ENCODE measurements at places on chromosomes 1 and 21.

DNA sequence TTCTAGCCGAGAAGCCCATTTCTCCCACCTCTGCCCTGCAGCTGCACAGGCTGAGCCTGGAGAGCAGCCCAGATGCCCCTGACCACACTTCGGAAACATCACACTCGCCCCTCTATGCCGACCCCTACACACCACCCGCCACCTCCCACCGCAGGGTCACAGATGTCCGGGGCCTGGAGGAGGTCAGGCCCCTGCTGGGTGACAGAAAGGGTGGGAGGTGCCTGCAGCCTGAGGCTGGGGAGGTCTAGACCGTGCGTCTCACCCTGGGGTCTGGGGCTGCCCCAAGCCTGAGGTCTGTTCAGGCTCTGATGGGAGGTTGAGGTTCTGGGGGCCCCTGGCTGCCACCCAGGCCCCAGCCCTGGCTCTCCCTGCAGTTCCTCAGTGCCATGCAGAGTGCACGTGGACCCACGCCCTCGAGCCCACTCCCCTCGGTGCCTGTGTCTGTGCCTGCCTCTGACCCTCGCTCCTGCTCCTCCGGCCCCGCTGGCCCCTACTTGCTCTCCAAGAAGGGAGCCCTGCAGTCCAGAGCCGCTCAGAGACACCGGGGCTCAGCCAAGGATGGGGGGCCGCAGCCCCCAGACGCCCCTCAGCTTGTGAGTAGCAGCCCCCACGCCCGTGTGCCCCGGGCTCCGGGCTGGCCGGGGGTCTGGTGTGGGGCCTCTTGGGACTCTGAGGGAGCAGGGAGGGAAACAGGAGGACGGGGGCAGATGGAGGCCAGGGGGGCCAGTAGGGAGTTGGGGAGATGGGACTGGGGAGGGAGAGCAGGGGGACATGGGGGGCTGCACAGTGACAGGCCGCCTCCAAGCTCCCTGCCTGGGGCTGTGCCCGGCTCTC is 7.4 kb downstream of the PLEKHN1 start:
- no peak for DNase-seq

DNA sequence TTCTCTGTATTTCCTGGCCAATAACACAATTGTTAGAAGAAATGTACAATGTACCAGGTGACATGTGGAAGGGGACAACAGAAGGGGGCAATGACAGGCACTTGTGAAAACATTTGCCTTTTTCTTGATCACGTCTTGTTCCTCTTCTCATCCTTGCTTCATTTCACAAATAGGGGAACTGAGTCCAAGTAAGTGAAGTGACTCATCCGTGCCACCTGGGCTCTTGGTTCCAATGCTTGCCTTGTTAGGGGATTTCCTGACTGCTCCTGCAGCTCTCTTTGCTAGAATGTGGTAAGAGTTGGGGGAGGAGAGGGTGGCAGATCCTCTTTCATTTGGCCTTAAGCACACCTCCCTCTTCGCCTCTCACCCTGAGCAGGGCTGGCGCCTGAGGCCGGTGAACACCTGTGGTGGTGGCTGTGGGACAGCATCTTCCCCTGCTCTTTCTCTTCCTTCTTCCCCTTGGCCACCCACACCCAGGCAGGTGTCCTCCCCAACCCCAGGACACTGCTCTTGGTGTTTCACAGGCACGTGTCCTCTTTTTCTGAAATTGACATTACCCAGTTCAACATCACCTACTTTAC is 2.2 kb upstream of the RHEX start:
- DNase-seq: peak; percentile 13

GRCh38 chr1:227561241-227561907 is 2.0 kb upstream of the ZNF678 start:
- no peak for DNase-seq

DNA sequence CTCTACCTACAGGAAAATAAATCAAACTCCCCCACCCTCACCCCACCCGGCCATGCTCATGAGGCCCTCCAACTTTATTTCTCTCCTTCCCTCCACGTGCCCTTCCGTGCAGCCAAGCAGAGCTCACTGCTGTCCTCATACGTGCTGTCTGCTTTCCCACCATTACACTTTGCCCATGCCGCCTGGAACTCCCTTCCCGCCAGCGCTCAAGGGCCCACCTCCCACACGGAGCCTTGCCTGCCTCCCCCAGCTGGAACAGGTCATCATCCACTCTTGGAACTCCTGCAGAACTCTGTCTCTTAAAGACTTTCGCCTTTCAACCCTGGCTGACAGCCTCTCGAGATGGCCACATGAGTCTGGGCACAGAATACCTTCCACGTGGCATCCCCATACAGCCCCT is 42.4 kb downstream of the GLIS1 start:
- no peak for DNase-seq

DNA sequence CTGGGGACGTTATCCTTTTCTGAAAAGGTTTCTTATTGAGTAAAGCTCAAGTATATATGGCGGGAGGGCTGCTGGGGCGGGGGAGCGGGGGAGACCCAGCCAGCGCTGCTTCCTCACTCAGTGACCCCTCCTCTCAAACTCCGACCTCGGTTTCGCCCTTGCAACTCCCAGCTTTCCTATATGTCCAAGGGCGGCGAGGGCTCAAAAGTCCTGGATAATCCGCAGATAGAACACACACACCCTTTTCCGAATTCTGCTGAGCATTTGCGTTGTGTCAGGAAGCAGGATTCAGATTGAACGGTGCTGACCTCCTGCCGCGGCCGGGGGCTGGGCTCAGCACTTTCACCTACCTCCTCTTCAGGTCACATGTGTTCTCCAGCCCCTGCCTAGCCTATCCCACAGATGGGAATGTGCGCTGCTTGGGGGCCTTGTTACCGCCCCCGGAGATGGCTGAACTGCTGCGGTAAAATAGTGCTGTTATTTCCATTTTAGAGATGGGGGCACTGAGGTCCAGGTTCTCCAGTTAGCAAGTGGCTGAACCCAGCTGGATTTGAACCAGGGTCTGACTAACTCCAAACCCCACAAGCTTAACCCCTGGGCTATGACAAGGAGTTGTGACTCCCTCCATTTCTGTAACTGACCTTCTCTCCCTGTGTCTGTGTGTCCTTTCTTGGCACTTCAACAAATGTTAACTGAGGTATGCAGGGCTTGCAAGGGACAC is 795 bp upstream of the AHDC1 start:
- DNase-seq: no peak

DNA sequence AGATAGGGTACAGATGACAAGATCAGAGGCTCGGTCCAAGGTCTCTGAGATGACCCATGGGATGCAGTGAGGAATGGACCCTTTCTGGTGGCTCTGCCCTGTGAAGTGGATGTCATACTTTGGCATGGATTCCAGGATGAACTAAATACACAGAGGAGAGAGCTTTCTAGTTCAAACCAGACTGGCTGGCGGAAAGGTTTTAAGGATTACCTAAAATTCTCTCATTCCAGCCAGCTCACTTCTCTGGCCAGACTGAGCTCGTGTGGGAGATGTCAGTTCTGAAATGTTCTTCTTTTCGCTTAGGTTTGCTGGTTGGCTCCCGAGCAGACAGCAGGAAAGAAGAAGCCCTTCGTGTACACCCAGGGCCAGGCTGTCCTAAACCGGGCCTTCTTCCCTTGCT is 6.2 kb downstream of the RNPEP start:
- DNase-seq: no peak

DNA sequence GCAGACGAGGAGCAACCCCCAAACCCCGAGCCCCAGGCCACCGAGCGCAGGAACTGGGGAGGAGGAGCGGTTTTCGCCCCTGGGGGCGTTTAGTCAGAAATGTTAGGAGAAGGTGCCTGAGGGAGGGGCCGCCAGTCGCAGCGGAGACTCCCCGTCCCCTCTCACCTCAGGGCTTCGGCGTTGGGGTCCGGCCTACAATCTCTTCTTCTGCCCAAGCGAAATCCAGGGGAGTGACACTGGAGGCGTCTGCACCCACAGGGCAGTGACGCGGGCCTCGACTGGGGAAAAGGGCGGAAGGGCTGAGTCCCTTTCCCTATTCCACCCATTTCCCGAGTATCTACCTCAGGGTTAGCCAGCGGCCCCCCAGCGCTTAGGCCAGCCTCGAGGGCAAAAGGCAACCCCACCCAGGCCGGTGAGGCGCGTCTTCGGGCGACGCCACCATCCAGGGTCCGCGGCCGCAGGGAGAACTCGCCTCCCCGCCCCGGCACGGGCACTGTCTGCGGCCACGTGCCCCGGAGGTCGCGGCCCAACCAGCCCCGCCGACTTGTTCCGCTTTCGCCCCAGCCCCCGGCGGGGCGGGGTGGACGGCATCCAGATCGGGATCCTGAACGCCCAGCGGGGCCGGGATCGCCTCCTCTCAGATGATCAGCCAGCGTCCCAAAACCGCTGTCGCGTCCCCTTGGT is 118.7 kb upstream of the BARHL2 start:
- DNase-seq: no peak

DNA sequence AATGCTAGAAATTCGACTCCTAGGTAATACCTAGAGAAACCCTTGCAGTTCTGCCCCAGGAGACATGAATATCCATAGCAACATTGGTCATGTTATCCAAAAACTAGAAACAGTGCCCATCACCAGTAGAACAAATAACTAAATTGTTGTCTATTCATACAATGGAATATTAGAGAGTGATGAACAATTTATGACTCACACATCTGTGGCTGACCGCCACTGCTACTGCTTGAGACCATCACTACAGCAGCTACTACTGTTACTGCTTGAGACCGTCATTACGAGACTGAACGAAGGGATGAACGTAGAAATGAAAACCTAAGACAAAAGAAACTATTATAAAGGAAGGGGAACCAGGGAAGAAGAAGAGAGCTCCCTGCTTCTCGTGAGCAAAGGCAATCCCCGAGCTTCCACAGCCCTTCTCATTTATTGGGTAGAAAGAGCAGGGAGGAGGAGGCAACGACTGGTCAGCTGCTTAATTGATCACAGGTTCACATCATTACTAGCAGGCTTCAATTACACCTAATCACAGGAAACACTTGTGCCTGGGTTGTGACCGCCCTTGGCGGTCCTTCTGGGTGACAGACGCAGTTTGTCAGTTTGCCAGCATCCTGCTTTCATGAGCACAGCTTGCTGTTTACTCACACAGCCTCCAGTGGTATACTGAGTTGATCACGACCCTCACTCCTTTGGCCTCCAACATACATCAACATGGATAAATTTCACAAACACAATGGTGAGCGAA is 14.1 kb upstream of the PADI4 start:
- no peak for DNase-seq

- no peak for DNase-seq
Observed at GRCh38 chr1:214154596-214155292, 126.2 kb upstream of the SMYD2 start.

DNA sequence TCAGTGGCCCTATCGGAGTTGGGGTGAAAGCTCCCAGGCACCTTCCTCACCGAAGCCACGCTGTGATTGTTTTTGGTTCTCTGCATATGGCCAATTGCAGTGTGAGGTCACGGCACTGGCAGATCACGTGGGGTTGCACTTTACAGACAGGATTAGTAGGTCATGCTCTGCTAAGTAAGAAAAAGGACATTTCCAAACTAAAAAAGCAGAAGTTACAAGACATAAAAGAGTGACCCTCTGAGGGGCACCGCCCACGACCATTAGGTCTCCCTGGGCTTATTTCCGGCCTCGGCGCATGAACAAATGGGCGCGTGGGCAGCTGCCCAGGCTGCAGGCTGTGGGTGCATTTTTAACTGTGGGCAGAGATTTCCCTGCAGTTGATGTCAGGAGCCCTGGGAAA is 2.0 kb downstream of the CAPN9 start:
- no peak for DNase-seq

DNA sequence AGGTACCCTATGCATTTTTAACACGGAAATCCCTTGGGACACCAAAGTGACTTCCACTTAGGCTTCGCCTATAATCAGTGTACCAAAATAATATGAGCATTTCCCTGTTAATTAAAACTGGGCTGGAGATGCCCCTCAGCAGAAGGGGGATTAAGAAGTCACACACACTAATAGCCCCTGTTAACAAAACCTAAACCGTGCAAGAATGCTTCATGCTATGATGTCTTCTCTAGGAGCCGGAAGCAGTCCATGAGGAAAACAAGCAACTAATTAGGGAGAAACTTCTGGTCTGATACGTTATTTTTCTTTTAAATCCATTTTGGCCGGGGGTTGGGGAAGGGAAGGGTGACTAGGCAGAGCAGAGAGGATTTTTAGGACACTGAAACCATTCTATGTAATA is 123.4 kb downstream of the ESRRG start:
- DNase-seq: no peak

- DNase-seq: no peak
Observed at GRCh38 chr1:157162345-157162744, 24.1 kb upstream of the ETV3 start.

DNA sequence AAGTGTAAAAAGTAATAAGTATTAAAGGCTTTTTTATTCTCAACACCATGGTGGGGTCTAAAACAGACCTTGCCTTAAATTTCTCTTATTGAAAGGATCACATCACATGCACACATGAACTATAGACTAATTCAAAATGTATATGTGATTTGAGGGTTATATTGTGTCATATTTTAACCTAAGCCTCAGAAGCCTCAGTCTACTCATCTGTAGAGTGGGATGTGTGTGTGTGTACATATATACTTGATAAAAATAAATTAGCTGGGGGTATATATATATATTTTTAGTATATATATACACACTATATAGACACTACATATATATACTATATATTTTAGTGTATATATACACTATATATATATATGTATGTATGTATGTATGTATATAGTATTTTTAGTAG is 58.8 kb downstream of the KCTD3 start:
- DNase-seq: no peak

GRCh38 chr1:31734582-31735107 is 29.5 kb downstream of the ADGRB2 start:
- no peak for DNase-seq

DNA sequence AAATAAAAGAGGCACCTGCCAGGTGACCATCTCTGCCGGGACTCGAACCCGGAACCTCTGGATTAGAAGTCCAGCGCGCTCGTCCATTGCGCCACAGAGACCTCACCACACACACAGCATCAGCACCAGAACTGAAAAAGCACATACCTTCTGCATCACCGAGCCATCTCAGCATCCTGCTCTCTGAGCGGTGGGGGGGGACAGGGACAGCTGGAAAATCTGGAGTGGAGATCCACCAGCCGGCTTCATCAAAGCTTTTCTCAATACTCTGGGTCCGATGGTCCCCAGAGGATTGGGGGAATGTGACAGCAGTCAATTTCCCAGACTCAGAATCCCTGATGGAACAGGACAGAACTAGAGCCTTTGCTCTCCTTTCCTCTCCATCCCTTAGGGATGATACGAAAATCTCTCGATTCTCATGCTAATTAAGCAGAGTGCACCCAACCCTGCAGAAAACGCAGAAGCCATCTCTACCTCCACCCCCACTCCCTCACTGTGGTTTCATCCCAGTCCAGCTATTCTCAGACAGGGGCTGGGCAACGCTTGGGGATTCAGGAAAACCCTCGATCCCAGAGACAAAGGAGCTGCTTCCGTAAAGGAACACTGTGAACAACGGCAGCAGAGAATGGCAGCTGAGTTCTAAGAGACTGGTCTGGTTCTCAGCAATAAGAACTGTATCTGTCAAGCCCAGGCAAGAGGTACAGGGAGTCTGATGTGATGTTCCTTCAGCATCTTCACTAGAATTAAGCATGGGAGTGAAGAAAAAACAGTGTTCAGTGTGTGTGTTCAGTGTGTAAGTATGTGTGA is 29.6 kb upstream of the CADM3 start:
- DNase-seq: no peak

Measured in activated CD4-positive, alpha-beta T cell treated with anti-CD3 and anti-CD28 coated beads, Interleukin-2, amount 50 U/mL, for 24 hours (primary cell).